Neural crest cell (in vitro differentiated cells): ENCODE measurements at places on chromosomes 16 and 17. TPM values are rescaled to one million over a fixed set of nuclear protein-coding genes. Genes with fewer than 3 reads are reported as not detected.

GRCh38 chr16:31274831-31275816 is 15.3 kb downstream of the ITGAM start:
- H3K27me3 ChIP-seq, result peaks cover 22% of the 10 kb centered on the region
- no peaks in the 10 kb centered on the region for H3K36me3 ChIP-seq

DNA sequence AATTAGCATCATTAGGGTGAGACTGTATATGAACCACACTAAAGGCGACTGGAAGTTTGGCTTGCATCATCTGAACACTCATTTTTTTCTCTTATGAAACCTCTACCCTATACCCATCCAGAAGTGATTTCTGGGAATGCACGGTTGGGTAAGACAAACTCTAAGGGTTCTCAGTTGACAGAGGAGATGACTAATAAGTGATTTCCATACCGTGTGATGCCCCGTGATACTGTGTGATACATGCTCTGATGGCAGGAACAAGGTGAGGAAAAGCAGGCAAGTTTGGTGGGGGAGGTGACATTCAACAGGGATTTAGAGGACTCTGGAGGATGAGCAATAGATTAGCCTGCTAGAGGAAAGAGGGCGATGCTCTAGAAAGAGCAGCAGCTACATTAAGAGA is 156.4 kb upstream of the CCL2 start:
- no peak for DNase-seq
- no peak overlapping the region for H3K4me3 ChIP-seq
- H3K36me3 ChIP-seq, result no peaks in the 10 kb centered on the region
- peaks cover 38% of the 10 kb centered on the region for H3K27me3 ChIP-seq

- H3K36me3 ChIP-seq, result peaks cover 14% of the 10 kb centered on the region
- H3K27ac ChIP-seq, result peak overlapping the region; percentile 75
- peak overlapping the region; percentile 57 for H3K4me3 ChIP-seq
- H3K4me1 ChIP-seq, result peaks cover 51% of the 10 kb centered on the region
Observed at GRCh38 chr16:55502801-55503366, 6.0 kb upstream of the LPCAT2 start.

DNA sequence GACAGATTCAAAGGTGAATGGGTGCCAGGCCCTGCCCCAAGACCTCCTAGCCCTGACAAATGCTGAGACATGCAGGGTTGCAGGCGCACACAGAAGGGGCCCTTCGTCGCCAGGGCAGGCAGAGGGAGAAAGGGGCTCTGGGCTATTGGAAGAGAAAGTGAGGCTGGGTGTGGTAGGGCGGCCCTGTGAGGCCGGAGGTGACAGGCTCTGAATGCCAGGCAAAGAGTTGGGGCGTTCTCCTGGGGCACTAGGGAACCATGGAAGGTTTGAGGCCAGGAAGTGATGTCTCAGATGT is 26.4 kb upstream of the NXPH3 start:
- no peaks in the 10 kb centered on the region for H3K36me3 ChIP-seq
- peaks cover 34% of the 10 kb centered on the region for H3K4me1 ChIP-seq
- H3K27ac ChIP-seq, result peak overlapping the region; percentile 39

DNA sequence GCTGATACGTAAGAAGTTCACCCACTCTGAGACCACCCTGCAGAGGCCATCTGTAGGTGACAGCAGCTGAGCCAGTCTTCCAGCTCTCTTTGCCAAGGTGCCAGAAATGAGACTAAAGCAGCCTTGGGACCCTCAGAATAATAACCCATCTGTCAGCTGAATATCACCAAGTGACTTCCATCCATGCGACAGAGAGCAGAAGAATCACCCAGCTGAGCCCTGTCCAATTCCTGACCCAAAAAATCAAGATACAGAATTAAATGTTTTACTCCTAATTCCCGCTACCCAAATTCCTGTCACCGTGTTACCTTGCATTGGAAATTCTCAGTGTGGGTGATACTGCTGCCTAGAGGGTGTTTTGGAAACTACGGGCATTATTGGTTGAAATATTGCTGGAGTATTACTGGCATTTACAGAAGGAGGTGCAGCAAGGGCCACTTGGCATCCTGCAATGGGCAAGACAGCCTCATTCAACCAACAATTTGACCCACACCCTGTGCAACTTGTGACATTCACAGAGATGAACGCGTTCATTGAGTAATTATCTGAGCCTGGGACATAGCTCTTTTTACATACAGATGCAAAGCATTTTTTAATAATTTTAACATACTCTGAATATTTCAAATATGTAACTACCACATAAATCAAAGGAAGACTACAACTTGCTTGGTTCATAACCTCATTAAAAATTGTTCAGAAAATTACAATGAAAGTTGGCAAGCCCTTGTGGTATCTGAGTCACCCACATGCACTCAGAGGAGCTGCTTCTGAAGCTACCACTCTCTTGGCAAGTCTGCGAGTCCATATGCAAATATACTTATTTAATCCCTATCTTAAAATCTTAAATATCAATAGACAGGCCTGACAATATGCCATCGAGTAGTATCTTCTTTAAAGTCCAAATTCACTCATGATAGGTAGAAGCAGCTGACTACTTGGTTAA is 126.6 kb downstream of the C16orf95 start:
- H3K4me1 ChIP-seq, result peaks cover 20% of the 10 kb centered on the region
- H3K4me3 ChIP-seq, result no peak overlapping the region
- no peaks in the 10 kb centered on the region for H3K27me3 ChIP-seq
- H3K36me3 ChIP-seq, result peaks cover 8% of the 10 kb centered on the region

DNA sequence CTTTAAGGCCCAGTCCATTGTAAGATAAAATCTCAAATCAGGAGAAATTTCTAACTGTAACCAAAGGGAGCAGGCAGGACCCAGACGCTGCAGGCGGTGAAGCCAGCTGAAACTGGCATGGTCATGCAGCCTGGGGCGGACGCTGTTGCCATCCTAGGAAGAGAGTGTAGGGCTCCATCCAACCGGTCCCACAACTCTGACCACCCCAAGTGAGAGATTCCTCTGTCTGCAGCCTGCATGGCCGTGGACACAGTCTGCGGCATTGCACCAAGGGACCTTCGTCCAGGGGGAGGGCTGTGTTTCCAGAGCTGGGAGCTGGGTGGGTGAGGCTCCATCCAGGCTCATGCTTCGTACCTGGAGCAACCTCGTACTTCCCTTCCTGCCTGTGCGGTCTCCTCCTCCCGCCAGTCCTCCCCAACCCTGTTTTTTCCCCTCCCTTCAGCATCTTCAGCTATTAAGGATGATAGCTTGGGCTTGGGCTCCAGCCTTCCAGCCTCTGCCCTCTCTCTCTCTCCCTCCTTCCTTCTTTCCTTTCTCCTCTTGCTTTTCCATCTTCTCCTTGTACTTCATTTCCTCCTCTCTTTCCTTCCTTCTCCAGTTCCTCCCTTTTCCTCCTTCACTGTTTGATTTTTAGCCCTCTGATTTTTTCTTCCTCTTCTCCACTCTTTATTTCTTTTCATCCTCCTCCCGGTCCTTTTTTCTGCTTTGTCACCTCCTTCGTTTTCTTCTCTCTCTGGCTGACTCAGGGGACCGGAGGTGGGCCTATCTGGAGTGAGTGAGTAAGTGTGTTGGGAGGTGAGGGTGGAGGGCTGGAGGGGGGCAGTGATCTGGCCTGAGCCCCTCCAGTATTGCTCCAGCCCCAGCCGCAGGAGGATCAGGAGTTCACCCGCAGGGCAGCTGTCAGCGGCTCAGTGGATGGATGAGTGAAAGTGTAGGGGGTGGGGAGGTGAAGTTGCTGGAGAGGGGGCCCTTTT is 17.0 kb upstream of the LHX1 start:
- H3K27me3 ChIP-seq, result peaks cover 39% of the 10 kb centered on the region
- H3K4me3 ChIP-seq, result no peak overlapping the region
- no peak for DNase-seq
- no peak overlapping the region for H3K27ac ChIP-seq
- peaks cover 29% of the 10 kb centered on the region for H3K4me1 ChIP-seq
- H3K36me3 ChIP-seq, result no peaks in the 10 kb centered on the region

Gene TBC1D3D
- total RNA-seq, result 0.23 and 0.50 TPM in 2 replicates

Gene HOXB6
- 9.6 and 11.5 TPM in 2 replicates for total RNA-seq

Gene CACNG1
- 0.32 and 0.44 TPM in 2 replicates for total RNA-seq

Gene TPSG1
- total RNA-seq, result not detected in 2 replicates

Gene ZNF385C
- total RNA-seq, result 1.3 and 1.7 TPM in 2 replicates

Gene MAFG
- total RNA-seq, result 24.1 and 24.2 TPM in 2 replicates

Gene CLEC10A
- not detected in 2 replicates for total RNA-seq
